T-cell (primary cell): ENCODE measurements at places on chromosomes 5 and 9. TPM values are rescaled to one million over a fixed set of nuclear protein-coding genes. Genes with fewer than 3 reads are reported as not detected.

DNA sequence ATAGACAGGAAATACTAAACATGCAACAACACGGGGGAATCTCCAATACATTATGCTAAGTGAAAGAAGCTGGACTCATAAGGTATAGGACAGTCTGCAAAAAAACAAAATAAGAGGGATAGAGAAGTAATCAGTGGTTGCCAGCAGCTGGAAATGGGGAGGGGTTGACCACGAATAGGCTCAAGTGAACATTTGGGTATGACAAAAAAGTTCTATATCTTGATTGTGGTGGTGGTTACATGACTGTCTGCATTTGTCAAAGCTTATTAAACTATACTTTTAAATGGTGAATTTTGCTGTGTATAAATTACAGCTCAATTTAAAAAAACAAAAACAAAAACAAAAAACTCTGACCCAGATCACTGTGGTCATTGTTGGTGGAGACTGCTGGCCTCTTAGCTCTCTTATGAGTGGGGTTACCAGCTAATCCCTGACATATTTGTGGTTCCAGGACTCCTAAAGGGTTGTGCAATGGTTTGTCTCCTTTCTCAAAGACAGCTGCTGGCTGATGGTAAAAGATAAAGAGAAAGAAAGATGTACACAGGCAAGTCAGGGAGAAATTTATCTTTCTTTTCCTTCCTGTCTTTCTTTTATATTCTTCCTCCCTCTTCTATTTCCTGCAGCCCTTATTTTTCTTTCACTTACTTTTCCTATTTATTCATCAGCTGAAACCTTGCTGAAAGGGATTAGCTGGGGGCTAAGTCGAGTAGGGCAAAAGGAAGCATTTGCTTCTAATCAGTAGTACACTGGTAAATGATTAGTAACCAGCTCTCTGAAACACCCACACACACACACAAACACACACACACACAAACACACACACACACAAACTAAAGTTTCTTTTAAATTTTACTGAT lies 42.6 kb upstream of the APC start:
- H3K4me3 ChIP-seq, result no peak overlapping the region
- no peaks in the 10 kb centered on the region for H3K27me3 ChIP-seq
- no peaks in the 10 kb centered on the region for H3K36me3 ChIP-seq
- no peaks in the 10 kb centered on the region for H3K4me1 ChIP-seq
- H3K27ac ChIP-seq, result no peak overlapping the region

- H3K4me3 ChIP-seq, result no peak overlapping the region
- no peaks in the 10 kb centered on the region for H3K27me3 ChIP-seq
- H3K36me3 ChIP-seq, result no peaks in the 10 kb centered on the region
- peaks cover 19% of the 10 kb centered on the region for H3K4me1 ChIP-seq
These were observed 241.6 kb downstream of the SYK start for GRCh38 chr9:91043056-91043810.

- no peaks in the 10 kb centered on the region for H3K4me1 ChIP-seq
- H3K36me3 ChIP-seq, result no peaks in the 10 kb centered on the region
- H3K4me3 ChIP-seq, result no peak overlapping the region
- H3K27ac ChIP-seq, result no peak overlapping the region
- peaks cover 2% of the 10 kb centered on the region for H3K27me3 ChIP-seq
These were observed 209.2 kb upstream of the KLF4 start for GRCh38 chr9:107698779-107699178.

GRCh38 chr9:134919303-134919702 lies 1.6 kb upstream of the FCN1 start:
- no peak overlapping the region for H3K4me3 ChIP-seq
- H3K4me1 ChIP-seq, result no peaks in the 10 kb centered on the region
- DNase-seq, result no peak
- no peaks in the 10 kb centered on the region for H3K27me3 ChIP-seq

- H3K36me3 ChIP-seq, result no peaks in the 10 kb centered on the region
- no peak for DNase-seq
- H3K27ac ChIP-seq, result no peak overlapping the region
These were observed 19.1 kb upstream of the SLC31A2 start for GRCh38 chr9:113131689-113132151.

DNA sequence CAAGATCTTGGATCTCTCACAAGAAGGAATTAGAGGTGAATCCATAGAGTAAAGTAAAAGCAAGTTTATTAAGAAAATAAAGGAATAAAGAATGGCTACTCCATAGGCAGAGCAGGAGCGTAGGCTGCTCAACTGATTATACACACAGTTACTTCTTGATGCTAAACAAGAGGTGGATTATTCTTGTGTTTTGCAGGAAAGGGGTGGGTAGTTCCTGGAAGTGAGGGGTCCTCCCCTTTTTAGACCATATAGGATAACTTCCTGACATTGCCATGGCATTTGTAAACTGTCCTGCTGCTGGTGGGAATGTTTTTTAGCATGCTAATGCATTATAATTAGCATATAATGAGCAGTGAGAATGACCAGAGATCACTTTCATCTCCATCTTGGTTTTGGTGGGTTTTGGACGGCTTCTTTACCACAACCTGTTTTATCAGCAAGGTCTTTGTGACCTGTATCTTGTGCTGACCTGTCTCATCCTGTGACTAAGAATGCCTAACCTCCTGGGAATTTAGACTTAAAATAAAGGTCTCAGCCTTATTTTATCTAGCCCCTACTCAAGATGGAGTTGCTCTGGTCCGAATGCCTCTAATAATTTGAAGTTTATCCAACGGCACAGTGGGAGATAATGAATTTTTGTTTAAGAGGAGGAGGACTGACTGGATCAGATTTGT lies 165.7 kb upstream of the DMRT1 start:
- H3K27me3 ChIP-seq, result no peaks in the 10 kb centered on the region
- H3K27ac ChIP-seq, result no peak overlapping the region
- H3K4me3 ChIP-seq, result no peak overlapping the region
- DNase-seq, result no peak
- H3K4me1 ChIP-seq, result peaks cover 4% of the 10 kb centered on the region
- no peaks in the 10 kb centered on the region for H3K36me3 ChIP-seq

Gene NACC2
- 11.3 TPM for total RNA-seq

Gene HAND1
- total RNA-seq, result not detected

Gene PCDHGB1
- not detected for total RNA-seq

Gene GPR21
- total RNA-seq, result 0.23 TPM

Gene C9orf72
- total RNA-seq, result 17.8 TPM
